Effector memory CD8-positive, alpha-beta T cell (primary cell): ENCODE measurements at places on chromosomes 11 and 22.

DNA sequence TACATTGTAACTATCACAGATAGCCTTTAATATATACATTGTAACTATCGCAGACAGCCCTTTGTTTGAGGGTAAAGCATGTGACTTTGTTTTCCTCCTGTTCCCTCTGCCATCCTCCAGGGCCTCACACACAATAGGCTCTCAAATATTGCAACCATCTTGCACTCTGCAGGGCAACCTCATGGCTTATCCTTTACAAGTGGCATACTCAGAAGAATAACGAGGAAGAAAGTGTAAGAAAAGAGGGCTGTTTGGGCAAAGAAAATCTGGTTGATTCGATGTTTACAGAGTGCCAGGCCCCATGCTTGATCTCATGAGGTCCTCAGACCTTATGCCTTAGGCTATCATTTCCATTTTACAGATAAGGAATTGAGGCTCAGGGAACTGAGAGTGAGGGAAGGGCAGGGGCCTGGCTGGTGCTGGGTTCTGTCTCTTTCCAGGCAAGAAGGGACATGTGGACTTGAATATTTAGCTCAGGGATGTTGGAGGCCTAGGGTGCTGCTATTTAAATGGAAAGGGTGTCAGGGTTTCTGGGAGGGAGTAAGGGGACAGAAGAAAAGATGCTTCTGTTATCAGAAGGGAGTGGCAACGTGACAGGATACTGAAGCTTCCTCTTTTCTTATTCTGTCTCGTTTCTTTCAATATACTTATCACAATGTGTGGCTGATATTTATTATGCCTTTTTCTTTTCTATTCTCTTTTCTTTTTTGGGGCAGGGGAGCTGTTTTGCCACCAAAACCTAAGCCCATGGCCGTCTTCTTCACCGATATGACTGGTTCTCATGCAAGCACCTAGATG, 1.1 kb upstream of the SAMM50 start:
- H3K27ac ChIP-seq: peak overlapping the region; percentile 95
- DNase-seq: no peak
- peaks cover 34% of the 10 kb centered on the region for H3K4me1 ChIP-seq
- H3K27me3 ChIP-seq: peaks cover 11% of the 10 kb centered on the region
- peak overlapping the region; percentile 95 for H3K4me3 ChIP-seq

DNA sequence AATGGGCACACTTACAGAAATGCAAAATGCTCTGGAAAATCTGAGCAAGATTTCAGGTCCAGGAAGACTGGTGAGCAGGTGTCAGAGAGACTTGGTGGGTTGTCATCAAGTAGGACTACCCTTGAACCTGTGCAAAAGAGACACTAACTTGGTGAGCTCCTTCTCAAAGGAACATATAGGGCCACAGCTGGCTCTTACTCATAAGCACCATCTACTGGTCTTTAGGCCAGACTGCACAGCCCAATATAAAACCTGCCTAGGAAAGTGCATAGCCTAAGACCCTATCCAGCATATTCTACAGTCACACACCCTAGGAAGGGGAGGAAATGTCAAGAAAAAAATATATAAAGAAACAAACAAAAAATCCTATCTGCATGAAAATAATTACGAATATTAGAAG, 18.2 kb upstream of the OR10W1 start:
- peaks cover 24% of the 10 kb centered on the region for H3K27me3 ChIP-seq
- no peak overlapping the region for H3K4me3 ChIP-seq
- no peak for DNase-seq
- peaks cover 7% of the 10 kb centered on the region for H3K4me1 ChIP-seq

GRCh38 chr11:93476796-93477195, 66.4 kb downstream of the SMCO4 start:
- H3K27ac ChIP-seq: no peak overlapping the region
- H3K27me3 ChIP-seq: no peaks in the 10 kb centered on the region
- no peak for DNase-seq
- no peaks in the 10 kb centered on the region for H3K36me3 ChIP-seq
- H3K4me1 ChIP-seq: no peaks in the 10 kb centered on the region
- no peak overlapping the region for H3K4me3 ChIP-seq

DNA sequence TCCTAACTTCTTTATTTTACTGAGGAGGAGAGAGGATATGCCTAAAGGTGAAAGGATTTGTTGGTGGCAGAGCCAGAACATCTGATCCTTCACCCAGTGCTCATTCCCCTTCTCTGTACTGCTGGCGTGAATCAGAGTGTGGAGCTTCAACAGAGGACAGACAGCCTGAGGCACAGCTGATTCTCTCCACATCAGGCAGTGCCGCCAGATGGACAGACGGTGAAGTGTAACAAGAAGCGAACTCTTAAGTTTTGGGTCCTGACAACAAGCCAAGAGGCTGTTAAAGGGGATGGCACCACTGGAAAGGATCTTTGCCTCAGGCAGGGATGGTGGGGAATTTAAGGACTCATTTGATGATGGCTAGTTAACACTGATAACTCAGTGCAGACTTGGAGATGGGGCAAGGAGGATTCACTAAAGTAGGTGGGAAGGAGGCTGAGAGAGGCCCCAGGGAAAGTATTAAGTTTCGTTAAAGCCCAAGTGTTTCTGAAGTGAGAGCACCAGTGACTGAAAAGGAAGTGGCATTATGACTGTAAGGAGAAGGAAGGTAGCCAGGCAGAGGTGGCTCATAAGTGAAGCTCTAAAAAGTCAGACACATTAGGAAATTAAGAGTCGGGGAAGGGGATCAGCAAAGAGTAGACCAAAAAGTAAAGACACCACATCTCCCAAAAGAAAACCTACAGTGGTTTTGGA, 81.3 kb downstream of the CLPB start:
- no peaks in the 10 kb centered on the region for H3K4me1 ChIP-seq
- H3K27ac ChIP-seq: no peak overlapping the region
- no peak for DNase-seq
- no peak overlapping the region for H3K4me3 ChIP-seq
- H3K27me3 ChIP-seq: no peaks in the 10 kb centered on the region

- H3K4me3 ChIP-seq: no peak overlapping the region
- peaks cover 18% of the 10 kb centered on the region for H3K27me3 ChIP-seq
- peaks cover 4% of the 10 kb centered on the region for H3K4me1 ChIP-seq
Measured at GRCh38 chr11:102920118-102920684, 35.3 kb downstream of the MMP13 start.

- H3K27me3 ChIP-seq: peaks cover 41% of the 10 kb centered on the region
- DNase-seq: no peak
- H3K4me1 ChIP-seq: peaks cover 14% of the 10 kb centered on the region
- no peak overlapping the region for H3K4me3 ChIP-seq
Measured at GRCh38 chr22:37331034-37331428, 48.7 kb downstream of the CYTH4 start.

GRCh38 chr11:12968826-12969225, 40.3 kb upstream of the RASSF10 start:
- no peak overlapping the region for H3K4me3 ChIP-seq
- no peaks in the 10 kb centered on the region for H3K36me3 ChIP-seq
- DNase-seq: no peak
- H3K4me1 ChIP-seq: no peaks in the 10 kb centered on the region

DNA sequence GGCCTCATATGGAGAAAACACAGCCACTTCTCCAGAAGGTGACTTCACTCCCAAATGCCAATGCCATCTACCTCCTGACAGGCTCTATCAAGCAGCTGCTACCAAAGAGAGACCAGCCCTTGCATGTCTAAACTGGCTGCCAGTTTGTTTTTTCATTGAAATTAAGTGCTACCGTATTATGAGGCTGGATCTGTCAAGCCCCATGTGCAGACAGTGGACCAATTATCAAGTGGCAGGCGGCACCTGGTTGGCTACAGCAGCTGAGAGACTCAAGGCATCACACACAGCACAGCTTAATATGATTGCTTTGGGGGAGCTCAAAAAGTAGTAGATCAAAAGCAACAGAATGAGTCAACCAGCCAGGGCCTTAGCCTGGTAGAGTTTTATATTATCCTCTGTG, 1293.0 kb upstream of the TENM4 start:
- DNase-seq: no peak
- no peaks in the 10 kb centered on the region for H3K4me1 ChIP-seq
- H3K4me3 ChIP-seq: no peak overlapping the region
- no peak overlapping the region for H3K27ac ChIP-seq
- H3K27me3 ChIP-seq: no peaks in the 10 kb centered on the region

GRCh38 chr11:82092904-82093303, 640.8 kb downstream of the FAM181B start:
- H3K4me3 ChIP-seq: no peak overlapping the region
- no peak overlapping the region for H3K27ac ChIP-seq
- no peak for DNase-seq
- H3K4me1 ChIP-seq: no peaks in the 10 kb centered on the region
- H3K36me3 ChIP-seq: no peaks in the 10 kb centered on the region

DNA sequence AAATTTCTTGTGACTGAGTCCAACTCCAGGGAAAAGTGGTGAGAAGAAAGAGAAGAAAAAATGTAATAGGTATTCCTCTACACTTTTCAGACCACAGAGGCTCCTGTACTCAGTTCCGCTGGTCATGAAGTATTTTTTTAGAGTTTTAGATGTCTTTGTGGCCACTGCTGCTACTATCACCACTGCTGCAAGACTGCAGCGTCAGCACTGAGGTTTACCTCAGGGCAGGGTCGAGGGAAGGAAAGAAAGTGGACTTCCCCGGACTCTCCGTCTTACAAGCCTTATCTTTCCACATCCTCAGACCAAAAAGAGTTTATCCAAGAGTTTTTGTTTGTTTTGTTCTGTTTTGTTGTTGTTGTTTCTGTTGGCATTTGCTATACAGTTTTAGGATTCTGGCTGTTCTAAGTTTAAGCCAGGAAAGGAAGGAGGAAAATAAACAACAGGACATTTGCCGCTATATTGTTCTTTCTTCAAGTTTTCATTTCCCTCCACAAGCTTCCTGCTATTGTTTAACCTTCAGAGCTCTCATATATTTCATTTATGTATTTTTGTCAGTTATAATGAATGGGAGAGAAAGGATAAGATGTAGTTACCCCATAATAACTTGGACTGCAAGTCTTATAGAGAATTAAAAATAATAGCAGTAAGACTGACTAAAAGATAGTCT, 919.3 kb downstream of the NTM start:
- no peak for DNase-seq
- no peaks in the 10 kb centered on the region for H3K4me1 ChIP-seq
- no peak overlapping the region for H3K4me3 ChIP-seq
- H3K27me3 ChIP-seq: peaks cover 9% of the 10 kb centered on the region

- DNase-seq: no peak
- no peak overlapping the region for H3K4me3 ChIP-seq
- H3K27ac ChIP-seq: no peak overlapping the region
- no peaks in the 10 kb centered on the region for H3K36me3 ChIP-seq
Measured at GRCh38 chr11:109960831-109961230, 132.4 kb upstream of the ZC3H12C start.

GRCh38 chr11:104064034-104064630, 27.7 kb downstream of the DDI1 start:
- no peak overlapping the region for H3K27ac ChIP-seq
- H3K4me1 ChIP-seq: no peaks in the 10 kb centered on the region
- no peak overlapping the region for H3K4me3 ChIP-seq
- no peak for DNase-seq

DNA sequence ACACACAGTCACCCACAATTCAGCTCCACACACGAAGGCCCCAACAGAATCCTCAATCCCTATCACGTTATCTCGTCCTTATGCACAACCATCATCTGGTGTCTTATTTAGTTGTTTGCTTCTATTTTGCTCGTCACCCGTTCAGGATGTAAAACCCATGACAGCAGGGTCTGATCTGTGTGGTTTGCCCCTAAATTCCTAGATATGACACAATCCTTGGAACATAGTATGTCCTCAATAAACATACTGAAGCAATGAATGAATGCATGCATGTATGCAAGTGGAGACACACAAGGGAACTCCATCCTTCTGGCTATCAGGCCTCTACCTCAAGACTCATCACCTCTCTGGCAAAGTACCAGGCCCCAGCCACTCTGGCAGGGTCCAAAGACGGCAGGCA, 20.2 kb downstream of the STARD10 start:
- no peak overlapping the region for H3K27ac ChIP-seq
- H3K4me3 ChIP-seq: no peak overlapping the region
- peaks cover 11% of the 10 kb centered on the region for H3K4me1 ChIP-seq
- no peaks in the 10 kb centered on the region for H3K27me3 ChIP-seq
- DNase-seq: no peak
- peaks cover 4% of the 10 kb centered on the region for H3K36me3 ChIP-seq

DNA sequence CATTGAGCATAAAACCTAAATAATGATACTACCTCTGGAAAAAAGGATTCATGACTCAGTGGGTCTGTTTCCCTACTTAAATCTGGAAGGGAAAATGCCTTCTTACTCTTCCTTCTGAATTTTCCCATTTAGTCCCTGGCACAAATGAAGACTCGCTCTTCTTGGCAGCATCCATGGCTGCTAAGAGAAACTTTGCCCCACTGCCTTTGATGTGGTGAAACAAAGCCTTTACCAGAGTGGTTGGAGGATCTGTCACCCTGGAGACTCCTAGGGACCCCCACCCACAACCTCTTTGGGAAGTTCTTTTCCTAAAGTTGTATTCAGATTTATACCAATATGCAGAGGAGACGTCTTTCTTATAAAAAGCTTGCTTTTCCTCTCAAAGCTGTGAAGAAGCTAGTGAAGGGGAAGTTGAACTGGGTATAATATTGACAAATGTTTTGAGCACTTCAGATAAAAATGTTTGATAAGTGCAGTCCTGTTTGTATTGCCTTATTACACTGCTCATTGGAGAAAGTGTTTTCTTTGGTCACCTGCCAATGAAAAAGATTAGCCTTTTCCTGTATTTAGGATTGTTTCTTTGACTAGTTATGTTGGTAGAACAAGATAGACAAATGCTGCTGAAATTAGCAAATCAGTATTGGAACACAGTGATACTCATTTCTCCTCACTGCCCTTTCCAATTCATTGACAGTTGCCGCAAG, 77.3 kb downstream of the ARFGAP2 start:
- no peak overlapping the region for H3K4me3 ChIP-seq
- H3K4me1 ChIP-seq: no peaks in the 10 kb centered on the region

DNA sequence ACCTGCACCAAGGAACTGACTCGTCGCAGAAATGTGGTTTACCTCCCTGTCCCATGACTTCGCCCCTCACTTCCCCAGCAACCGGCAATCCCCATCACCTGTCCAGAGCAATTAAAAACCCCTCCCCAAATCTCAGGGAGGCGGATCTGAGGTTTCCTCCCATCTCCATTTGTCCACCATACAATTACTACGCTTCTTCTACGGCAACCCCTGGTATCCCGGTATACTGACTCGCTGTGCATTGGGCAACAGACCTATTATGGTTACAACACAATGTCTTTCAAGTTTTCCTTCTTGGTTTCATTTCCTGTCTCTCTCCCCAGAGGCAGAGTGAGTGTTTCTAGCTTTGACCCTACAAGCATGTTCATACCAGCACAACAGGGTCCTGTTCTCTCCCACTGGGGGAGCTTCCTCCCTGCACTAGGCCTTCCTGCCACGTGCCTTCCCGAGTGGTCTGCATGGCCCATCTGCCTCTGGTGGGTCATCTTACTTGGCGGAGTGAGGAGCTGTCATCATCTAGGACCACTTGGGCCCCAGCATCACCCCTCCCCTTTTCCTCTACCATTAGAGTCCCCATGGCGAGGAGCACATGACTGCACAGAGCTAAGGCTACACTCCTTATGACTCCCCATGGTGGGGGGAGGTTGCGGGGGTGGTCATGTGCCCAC, 30.3 kb upstream of the NAP1L4 start:
- no peak for DNase-seq
- peaks cover 10% of the 10 kb centered on the region for H3K4me1 ChIP-seq
- H3K27me3 ChIP-seq: no peaks in the 10 kb centered on the region
- no peak overlapping the region for H3K4me3 ChIP-seq
